Activated T-helper 1 cell treated with anti-CD3 and anti-CD28 coated beads, Interleukin-2, amount 50 U/mL, for 16 hours (primary cell): ENCODE measurements at places on chromosomes 4 and X.
A peak's percentile ranks its signal among the peaks of the same experiment; 100 is the strongest.

- no peak for DNase-seq
Observed at GRCh38 chrX:130260316-130260715, 8.4 kb downstream of the ZNF280C start.

DNA sequence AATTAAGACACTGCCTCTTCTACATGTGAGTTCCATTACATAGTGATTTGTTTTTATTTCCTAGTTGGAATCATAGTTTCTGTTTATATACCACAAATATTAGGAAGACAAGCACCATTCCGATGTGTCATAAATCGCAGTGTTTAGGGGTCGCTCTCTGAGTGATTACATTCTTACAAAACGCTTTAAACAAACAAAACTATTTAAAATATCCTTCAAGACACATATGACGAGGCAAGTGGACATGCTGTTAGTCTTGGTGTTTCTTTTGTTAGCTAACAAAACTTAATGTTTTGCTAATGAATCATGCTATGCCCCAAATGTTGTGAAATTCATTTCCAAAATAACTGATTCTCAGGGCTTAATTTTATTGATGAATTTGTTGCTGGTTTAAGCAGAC lies 1219.3 kb upstream of the PRKX start:
- DNase-seq = no peak

DNA sequence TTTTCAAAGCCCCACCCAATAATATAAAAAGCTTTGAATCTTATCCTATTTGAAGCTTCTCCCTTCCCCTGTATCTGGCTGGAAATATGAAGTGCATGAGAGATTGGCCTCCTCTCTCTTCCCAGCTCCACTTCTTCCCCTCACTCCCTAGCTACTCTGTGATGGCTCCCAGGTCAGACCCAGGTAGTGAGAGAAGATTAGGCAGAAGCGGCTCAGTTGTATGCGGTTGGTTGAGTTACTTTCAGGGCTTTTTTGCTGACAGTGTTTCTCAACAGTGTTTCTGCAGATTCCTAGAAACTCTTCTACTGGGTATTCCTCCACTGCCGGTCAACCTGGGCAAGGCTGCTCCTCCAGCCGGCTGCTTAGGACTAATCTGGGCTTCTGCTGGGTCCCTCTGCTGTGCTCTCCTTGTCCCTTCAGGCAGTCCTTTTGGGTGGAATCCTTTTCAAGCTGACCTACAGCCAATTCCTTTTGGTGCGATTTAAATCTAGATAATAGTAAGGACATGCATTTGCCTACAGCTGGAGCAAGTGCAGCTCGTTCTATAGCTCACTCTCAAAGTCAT lies 87.4 kb upstream of the SLC7A11 start:
- DNase-seq = no peak

DNA sequence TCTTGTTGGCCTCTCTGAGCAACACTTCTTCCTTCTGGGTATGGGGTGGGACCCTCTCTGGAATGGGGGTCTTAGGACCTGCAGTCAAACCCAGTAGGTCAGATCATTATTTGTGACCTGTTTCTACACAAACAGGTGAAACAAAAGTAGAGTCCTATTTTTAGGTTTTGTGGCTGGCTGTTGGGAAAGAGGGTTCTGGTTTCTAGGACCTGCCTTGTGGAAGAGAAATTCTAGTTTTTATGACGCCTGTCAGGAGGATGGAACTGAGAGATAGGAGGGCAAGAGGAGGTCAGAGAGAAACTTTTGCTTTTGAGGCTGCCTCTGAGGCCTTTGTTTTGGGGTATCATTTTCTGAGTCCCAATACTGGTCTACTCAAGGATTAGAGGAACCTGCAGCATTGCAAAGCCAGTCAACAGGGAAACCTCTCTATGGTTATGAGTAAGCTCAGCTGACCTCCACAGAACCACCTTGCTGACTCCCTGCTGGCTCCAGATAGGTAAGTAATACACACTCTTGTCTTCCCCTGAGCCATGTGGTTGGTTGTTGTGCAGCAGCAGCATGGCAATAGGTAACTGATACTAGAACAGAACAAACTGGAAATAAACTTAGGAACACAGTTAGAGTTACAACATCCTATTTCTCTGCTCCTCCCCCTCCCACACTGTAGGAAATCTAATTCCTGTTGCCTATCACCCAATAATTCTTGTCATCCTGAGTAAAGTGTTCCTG lies 114.7 kb upstream of the VCX3B start:
- DNase-seq = no peak

DNA sequence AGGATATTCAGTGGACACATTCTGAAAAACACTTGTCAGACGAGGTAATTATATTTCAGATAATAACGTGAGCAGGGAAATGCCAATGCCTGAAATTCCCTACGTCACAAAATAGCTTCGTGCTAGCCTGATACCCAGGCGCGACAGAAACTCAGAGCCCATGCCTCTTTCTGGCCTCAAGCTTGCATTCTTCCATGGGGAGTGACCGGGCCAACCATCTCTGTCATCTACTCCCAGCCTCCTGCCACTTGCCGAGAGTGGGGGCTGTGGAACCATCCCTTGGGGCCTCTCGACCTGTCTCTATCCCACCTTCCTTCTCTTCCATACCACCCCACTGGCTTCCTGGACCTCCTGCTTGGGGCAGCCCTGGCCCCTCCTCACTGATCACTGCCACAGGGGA lies 34.5 kb upstream of the CDKN2AIP start:
- DNase-seq = no peak

- peak; percentile 36 for DNase-seq
Observed at GRCh38 chrX:129925305-129926092, 19.5 kb downstream of the UTP14A start.

DNA sequence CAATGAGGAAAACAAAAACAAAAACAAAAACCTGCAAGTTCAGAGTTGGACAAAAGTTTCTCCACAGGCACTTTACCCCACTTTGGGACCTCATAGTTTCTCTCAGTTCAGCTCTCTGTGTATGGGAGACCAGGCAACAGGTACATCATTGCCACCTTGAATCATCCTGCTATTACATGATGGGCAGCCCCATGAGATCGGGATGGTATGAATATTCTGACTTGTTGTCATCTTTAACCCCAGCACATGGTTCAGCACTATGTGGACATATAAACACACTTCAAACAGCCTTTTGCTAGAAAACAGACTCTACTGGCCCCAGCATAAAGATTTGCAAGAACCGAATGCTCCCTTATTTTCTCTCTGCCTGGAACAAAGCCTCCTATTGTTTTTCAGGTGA lies 176.9 kb upstream of the SCML1 start:
- no peak for DNase-seq

- DNase-seq = no peak
Observed at GRCh38 chrX:10001496-10001895, 34.3 kb downstream of the CLDN34 start.

DNA sequence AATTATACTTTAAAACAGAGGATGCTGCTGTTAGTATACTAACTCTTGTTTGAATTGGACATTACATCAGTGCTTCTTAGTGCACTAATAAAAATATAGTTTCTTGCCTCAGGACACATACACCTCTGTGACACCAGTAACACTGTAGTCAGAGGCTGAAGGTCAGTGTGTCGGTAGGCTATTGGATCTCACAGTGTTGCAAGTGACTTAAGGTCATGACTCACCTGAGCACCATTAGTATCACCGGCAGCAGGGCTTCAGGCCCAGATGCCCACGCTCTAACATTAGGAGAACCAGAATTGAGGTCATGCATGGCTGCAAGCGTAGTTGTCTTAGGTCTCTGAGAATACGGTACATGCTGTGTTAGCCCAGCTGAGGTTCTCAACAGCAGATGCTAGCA lies 15.2 kb downstream of the ETDC start:
- no peak for DNase-seq
